ENCODE measurements at places on chromosomes 2 and 18. TPM values are rescaled to one million over a fixed set of nuclear protein-coding genes. Genes with fewer than 3 reads are reported as not detected.

DNA sequence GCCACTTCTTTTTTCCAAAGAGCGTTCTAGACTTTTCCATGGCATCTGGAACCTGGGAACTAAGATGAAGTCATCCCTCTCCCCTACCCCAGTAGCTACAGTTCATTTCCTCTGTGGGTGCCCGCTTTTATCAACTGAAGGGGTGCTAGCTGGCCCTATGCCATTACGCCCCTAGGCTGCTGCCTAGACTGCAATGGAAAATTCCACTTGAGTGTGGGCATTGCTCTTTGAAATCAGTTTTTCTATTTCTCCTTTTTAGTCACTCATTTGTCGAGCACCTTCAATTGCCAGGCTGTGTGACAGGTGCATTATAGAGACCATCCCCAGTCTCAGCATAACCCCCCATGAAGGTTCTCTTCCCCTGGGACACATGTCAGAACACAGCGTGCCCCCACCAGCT, 7.3 kb downstream of the TEX51 start:
- no peak overlapping the region for H3K27ac ChIP-seq
- no peaks in the 10 kb centered on the region for H3K4me1 ChIP-seq
- no peaks in the 10 kb centered on the region for H3K36me3 ChIP-seq
- no peak overlapping the region for H3K4me3 ChIP-seq

GRCh38 chr2:64789466-64790320, 136.0 kb upstream of the SERTAD2 start:
- no peak for DNase-seq
- no peaks in the 10 kb centered on the region for H3K36me3 ChIP-seq
- no peak overlapping the region for H3K4me3 ChIP-seq

- no peaks in the 10 kb centered on the region for H3K27me3 ChIP-seq
- H3K4me3 ChIP-seq = no peak overlapping the region
- H3K36me3 ChIP-seq = no peaks in the 10 kb centered on the region
- DNase-seq = no peak
- no peaks in the 10 kb centered on the region for H3K4me1 ChIP-seq
Measured at GRCh38 chr2:239802185-239802649, 222.9 kb downstream of the NDUFA10 start.

The IL37 gene
- not detected for polyA plus RNA-seq

DNA sequence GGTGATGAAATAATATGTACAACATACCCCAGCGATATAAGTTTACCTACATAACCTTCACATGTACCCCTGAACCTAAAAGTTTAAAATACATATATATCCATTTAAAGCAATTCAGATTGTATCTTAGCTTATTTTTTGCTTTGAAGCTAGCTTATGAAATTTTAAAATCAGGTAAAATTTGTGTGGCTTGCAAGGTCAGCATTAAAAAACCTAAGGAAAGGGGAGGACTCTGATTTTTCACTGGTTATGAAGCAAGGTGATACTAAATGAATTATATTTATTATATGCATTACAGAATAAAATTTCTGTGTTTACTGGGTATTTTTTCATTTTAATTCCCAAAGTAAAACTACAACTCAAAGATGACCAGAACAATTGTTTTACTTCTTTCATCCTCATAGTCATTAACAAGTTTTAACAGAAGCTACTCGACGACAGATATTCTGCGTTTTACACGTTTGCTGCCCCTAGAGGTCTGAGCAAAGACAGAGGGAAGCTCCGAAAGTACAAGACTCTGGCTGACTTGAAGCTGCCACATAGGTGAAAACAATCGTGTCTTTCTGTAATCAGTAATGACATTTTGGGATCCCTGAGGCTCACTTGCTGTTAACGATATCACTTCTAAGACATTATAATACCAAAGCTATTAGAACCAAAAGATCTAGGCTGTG, 17.1 kb downstream of the PKP4 start:
- no peaks in the 10 kb centered on the region for H3K4me1 ChIP-seq
- H3K36me3 ChIP-seq = no peaks in the 10 kb centered on the region
- no peak for DNase-seq

DNA sequence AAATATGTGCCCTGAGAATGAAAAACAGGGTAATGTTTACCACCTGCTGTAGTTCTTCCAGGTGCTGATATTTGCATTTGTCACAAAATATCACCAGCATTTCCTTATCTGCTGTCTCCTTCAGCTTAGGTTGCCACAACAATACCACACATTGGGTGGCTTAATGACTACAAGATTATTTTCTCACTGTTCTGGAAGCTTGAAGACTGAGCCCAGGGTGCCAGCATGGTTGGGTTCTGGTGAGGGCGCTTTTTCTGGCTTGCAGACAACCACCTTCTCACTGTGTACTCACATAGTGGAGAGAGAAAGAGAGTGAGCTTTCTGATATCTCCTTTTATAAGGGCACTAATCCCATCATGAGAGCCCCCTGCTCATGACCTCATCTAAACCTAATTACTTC, 407.5 kb upstream of the RGPD4 start:
- H3K36me3 ChIP-seq = no peaks in the 10 kb centered on the region
- H3K27ac ChIP-seq = no peak overlapping the region
- no peaks in the 10 kb centered on the region for H3K4me1 ChIP-seq
